ENCODE measurements at places on chromosomes 7 and 10.

DNA sequence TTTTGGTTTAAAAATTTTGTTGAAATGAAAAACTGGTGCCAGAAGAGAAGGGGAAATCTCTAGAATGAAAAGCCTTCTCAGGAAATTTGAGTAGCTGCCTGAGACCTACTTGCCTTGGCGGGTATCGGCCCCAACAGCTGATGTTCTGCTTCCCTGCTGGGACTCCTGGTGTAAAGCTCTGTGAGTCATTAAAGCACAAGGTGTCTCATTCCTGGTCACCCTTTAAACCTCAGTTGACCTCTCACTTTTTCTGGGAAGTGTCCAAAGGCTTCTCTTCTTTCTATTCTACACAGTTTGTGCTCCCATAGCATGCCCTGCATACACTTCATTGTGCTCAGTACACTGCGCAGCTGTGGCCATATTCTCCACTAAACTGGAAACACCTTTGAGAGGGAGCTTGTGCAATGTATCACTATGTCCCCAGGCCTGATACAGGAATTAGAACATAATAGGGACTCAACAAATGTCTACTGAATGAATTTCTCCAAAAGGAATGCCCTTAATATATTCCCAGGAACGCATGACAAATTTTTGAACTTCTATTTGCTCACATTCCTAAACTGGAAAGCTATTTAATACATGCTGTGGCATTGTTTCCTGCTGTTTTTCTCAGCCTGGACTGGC lies 303.9 kb downstream of the SDHAF3 start:
- DNase-seq, result no peak

- DNase-seq, result no peak
Observed at GRCh38 chr7:80589631-80590030, 48.8 kb upstream of the CD36 start.

DNA sequence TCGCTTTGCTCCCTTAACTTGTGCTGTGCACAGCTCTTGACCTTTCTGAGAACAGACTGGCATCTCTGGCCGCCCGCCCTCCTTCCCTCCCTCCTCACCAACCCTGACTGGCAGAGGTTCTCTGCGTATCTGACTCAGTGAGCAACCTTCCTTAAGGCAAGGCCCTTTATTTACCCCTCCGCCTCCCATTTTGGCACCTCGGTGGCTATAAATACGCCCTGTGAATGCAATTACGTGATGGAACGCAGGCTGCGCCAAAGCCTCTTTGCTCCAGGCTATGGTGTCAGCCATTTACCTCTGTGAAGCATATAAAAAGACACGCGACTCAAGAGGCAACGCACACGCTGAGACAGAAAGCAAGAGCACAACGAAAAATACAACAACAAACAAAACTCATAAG lies 764.3 kb downstream of the SUGCT start:
- no peak for DNase-seq

DNA sequence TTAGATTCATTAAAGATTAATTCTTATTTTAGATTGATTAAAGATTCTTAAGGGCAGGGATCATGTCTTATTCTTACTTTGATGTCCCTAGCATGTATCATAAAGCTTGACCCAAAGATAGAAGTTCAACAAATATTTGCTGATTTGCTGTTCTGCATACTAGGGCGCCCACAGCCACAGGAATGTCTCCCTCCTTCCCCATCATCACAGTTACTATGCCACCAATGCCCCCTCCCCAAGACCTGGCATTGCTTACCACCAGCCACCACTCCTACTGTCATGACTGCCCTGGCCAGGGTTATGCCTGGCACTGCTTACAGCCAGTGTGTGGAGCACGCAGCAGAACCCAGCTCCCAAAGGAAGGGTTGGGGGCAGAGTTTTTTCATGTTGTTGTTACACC lies 86.7 kb upstream of the AGK start:
- DNase-seq, result no peak

DNA sequence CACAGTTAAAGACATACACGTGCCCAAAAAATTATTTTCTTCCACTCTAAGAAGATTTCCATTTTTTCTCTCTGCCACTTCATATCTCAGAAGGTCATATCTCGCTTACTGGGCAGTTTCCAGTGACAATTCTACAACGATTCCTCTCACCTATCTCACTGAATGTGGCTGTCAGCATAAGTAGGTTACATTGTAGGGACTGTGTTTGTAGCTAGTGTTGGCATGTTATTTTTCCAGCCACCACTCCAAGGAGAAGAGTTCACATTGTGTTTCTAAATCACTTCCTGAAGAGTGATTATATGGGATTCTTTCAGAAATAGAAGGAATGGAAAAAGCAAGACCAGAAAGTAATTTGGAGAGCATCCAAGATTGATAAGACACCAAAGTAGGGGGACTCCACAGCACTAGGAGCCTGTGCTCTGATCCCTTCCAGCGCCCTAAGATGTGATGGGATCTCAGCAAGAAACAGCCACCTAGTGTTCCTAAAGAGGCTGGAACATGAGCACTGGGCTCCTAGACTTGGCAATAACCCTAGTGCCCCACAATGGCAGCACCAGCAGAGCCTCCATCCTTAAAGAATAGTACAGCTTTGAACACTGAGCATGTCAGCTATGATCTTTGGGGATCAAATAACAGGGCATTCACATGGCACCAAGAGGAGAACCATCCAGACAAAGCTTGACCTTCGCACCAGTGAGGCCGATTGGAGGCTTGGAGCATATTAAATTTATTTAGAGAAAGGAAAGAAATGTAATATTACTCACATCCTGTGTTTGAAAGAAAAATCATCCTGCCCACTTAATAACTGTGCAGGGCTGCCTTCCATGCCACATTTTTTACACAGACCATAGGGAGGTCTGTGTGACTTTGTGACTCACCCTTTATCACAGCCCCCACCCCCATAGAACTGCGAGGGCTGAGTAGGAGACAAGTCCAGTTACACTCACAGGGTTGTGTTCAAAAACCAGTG lies 51.8 kb downstream of the CAV1 start:
- DNase-seq, result no peak

GRCh38 chr10:48895803-48896195 lies 43.8 kb downstream of the LRRC18 start:
- no peak for DNase-seq

- no peak for DNase-seq
Observed at GRCh38 chr10:60769406-60769805, 8.9 kb upstream of the CDK1 start.

GRCh38 chr7:26397796-26398426 lies 106.2 kb downstream of the SNX10 start:
- no peak for DNase-seq

DNA sequence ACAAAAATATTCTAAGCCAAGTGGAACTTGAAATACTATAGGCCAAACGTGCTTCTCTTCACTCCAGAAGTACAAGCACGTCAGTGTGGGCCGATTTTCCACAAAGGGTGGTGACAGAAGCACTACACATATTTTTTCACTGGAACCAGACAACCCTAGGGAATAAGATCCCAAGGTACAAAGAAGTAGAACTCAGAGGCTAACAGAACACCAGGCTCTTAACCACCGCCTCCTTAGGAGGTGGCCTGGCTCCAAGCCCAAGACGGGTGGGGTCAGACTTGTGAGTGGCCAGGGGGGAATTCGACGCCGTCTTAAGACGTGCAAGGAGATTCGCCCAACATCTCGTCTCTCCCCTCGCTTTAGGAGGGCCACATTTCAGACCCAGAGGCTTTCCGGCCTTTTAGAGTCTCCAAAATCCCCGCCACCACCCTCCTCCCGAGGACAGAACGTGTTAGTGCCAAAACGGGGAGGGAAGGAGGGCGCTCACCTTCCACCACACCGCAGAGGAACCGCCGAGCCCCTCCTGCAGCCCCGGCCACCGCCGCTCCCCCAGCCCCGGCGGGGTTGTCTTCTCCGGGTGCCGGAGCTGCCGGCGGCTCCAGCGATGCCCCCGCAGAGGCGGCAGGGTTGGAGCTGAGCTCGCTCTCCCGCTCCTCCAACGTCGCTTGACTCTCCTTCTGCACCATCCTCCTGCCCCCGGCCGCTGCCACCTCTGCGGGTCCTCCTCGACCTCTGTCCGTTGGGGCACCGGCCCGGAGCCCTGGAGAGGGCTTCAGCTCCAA lies 716 bp downstream of the OGA start:
- no peak for DNase-seq

GRCh38 chr7:111113263-111114017 lies 22.5 kb downstream of the LRRN3 start:
- no peak for DNase-seq

- peak; percentile 51 for DNase-seq
Observed at GRCh38 chr10:13347500-13348156, 465 bp downstream of the SEPHS1 start.

GRCh38 chr7:585873-586272 lies 66.2 kb upstream of the PDGFA start:
- DNase-seq, result no peak

DNA sequence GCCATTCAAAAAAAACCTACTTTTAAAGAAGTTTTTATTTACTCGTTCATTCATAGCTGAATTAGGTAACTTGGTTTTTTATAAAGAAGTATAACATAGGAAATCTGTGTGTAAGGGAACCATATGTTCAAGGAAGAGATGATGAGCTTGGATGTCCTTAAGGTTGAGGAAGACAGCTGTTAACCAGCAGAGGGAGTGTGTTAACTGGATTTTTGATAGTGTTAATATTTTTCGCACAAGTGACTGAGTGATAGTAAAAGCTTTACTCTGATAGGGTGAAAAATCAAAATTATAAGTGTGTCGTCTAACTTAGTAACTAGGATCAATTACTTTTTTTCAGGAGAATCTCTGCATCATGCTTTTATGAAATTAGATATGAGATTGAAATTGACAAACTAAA lies 134.7 kb downstream of the ARL5B start:
- DNase-seq, result no peak

DNA sequence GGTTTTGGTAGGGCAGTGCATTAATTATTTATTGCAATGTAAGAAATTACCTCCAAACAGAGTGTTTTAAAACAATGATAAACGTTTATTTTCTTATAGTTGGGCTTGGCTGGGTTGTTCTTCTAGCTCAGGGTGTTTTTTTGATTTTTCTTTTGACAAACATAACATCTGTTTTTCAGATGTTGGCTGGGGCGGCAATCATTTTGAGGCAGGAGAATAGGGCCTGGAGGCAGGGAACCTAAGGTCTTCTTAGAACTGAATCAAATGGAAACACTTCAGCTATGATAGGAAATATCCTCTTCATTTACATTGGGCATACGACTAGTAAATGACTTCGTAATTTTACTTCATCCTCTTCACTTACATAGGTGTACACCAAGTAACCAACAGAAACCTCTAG lies 47.4 kb upstream of the NAMPT start:
- no peak for DNase-seq
